ENCODE measurements at places on chromosomes 3 and 15. TPM values are rescaled to one million over a fixed set of nuclear protein-coding genes. Genes with fewer than 3 reads are reported as not detected.

- no peak for DNase-seq
Measured at GRCh38 chr15:30962079-30962478, 29.3 kb downstream of the MTMR10 start.

DNA sequence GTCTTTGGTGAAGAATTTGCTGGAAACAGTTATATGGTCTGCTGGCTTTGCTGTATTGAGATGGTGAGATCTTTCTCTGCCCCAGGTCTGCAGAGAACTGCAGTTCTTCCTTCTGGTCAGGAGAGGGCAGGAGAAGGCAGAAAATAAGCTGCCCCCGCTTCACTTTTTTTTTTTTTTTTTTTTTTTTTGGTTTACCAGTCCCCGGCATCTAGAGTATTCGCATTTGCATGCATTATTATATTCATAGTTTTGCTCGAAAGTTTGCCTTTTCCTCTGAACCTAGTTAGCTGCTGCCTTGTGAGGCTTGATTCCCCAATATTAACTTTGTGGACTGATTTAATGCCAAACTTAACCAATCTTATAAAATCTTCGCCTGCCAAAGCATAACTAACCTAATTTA is 10.6 kb upstream of the PARL start:
- DNase-seq = peak; percentile 69

DNA sequence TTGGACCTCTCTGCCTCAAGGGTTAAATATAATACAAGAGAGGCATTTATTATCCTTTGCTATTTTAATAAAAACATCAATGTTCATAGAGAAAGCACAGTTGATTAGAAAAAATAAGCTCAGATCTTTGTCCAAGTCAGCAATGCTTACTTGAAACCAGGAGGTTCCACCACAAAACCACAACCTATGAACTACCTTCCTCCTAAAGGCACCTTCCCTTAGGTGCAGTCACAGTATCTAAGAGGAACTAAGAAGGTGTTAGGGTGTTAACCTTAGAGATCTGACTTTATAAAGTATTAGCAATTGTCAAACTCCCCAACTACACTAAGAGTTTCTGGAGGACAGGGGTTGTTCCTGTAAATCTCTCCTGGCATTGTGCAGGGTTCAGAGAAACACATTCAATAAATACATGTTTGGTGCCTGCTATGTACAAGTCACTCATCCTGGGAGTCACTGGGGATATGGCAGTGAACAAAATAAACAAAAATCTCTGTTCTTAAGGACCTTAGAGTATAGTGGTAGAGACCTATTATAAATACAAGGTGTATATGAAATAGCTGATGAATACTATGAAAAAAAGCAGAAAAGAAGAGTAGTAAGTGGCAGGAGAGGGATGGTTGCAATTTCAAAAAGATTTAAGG is 208.6 kb downstream of the NFKBIZ start:
- DNase-seq = no peak

DNA sequence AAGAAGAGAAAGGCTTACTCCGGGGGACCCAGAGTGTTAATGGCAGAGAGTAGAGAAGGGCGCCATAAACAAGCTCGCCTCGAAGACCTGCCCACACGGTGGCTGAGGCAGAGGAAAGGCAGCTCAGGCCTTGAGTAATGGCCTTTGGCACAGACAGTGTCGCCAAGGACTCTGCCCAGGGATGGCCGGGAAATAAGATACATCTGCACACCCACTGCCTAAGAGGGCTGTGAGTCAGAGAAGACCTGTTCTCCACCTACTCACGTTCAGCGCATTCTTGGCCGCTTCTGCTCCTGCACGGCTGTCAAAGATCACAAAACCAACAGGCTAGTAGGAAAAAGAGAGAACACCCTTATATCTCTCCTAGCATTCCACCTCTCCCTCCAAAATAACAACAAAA is 26.2 kb downstream of the RBPMS2 start:
- no peak for DNase-seq

DNA sequence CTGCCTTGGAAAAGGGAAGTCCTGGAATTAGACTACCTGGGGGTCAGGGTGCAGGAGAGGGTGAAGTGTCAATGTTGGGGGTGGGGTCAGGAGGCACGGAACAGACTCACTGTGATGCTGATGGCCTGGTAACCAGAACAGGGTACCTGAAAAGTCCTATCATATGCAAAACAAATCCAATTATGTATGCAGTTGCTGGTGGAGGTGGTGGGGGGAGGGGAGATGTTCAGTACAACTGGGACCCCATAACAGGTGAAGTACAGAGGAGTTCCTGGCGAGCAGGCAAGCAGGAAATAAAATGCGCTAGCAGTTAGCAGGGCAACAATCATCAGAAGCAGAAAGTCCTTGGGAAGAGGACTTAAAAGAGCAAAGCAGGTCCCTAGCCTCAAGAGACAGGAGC is 4.2 kb upstream of the KATNBL1 start:
- no peak for DNase-seq

Gene GOLGA6L25
- not detected for total RNA-seq

Gene ZNF662
- total RNA-seq = 1.5 TPM
